AG04449 (cell line): ENCODE measurements at places on chromosomes 6 and 20.

GRCh38 chr6:13674533-13675190 is 37.0 kb downstream of the RANBP9 start:
- no peak for DNase-seq

DNA sequence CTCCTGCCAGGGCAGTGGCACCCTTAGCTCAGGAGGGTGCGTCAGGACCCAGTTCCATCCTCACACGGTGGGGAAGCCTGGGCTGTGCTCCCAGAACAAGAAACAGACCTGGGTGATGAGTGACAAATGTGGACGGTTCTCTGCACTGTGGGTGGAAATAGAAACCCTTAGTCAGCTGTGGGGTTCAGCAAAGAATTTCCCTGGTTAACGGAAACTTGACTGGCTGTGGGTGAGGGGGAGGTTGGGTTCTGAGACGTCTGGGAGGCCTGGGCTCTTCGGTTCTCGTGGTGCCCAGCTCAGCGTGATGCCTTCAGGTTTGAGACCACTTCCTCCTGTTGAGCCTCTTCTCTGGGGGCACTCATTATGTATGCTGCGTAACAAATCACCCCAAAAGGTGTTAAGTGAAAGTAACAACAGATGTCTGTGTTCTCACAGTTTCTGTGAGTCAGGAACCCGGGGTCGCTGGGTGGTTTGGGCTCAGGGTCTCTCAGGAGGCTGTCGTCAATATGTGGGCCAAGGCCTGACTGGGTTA is 53.1 kb upstream of the FAM83D start:
- DNase-seq = no peak

DNA sequence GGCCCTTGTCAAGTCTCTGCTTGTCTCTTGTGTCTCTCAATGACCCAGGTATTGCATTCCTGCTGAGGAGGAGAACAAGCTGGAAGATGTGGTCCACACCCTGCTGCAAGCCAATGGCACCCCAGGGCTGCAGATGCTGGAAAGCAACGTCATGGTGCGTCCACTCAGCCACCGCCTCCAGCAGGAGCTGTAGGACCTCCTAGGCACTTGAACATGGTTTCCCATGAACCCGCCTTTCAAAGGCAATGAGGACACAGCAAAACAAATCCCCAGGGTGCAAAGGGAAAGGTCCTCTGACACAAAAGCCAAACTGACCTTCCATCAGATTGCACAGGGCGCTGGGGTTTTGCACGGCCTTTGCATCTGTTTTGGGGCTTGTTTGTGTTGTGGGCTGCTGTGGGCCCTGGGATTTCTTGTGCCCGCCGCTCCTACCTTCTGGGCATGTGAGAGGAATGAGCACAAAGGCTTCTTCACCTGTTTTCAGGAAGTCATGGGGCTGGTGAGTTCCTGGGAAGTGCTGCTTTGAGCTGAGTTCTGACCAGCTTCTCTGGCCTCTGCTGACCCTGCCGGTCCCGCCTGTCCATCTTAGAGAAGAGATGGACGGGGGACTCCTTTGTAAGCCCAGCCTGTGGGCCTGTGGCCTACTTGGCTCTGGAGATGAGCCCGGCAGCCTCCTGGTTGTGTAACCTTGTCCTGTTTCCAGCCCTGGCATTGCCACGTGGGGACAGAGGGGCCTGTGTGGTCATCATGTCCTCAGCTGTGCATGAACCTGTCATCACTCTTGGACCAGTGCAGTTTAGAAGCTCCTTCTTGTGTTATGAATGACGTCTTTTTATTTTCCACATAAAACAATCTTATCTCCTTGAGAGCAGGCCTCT is 151.3 kb downstream of the DTNBP1 start:
- DNase-seq = no peak

DNA sequence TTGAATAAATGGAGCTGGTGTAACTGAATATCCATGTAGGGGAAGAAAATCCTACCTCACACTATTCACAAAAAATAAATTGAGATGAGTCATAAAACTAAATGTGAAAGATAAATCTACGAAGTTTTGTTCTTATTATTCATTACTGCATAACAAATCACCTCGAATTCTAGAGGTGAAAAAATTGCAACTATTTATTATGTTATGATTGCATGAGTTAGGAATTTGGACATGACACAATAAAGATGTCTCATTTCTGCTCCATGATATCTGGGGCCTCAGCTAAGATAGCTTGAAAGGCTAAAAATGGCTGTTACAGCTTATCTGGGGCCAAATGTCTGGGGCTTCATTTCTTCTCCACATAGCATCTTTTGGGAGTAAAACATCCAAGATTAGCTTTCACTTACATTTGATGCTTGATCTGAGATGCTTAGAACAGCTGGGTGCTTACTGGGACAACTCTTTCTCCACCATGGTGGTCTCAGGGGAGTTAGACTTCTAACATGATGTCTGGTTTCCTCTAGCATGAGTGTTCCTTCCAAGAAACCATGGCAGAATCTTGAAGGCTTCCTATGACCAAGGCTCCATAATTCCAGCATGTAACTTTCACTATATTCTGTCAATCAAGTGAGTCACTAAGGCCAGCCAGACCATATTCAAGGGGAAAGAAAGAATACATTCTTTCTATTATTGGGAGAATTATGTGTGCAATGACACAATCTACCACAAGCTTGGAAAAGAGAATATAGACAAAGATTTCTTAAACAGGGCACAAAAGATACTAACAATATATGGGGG is 30.1 kb downstream of the OR2B6 start:
- DNase-seq = no peak

- DNase-seq = no peak
Measured at GRCh38 chr20:14855171-14855570, 517.8 kb upstream of the FLRT3 start.

GRCh38 chr20:32823078-32823477 is 3.3 kb downstream of the MAPRE1 start:
- no peak for DNase-seq
